Stimulated activated CD8-positive, alpha-beta memory T cell treated with anti-CD3 and anti-CD28 coated beads, Interleukin-4, amount 100 ng/mL, for 1 hour (primary cell): ENCODE measurements at places on chromosomes 4 and X.
A peak's percentile ranks its signal among the peaks of the same experiment; 100 is the strongest.

DNA sequence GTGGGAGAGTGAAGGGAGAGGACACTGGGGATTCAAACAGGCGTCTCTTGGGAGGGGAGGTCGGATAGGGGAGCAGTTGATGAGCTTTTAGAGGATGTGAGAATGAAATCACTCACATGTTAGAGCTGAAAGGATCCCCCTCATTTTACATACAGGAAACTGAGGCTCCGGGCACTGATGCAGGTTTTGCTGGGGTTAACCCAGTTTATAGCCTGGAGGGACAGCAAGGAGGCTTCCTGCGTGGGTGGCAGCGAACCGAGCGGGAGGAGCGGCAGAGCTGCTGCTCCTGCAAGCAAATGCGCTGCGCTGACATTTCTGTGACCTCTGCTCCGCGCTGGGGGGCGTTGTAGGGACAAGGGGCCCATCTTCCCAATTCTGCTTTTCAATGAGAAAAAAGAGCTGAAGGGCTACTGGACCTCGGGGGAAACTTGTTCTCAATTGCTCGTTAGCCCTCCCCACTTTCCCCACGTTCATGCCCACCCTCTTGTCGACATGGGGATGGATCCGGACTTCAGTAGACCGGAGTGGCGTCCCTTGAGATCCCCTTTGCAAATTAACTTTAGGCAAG is 1.2 kb upstream of the NEUROG2 start:
- DNase-seq = no peak

DNA sequence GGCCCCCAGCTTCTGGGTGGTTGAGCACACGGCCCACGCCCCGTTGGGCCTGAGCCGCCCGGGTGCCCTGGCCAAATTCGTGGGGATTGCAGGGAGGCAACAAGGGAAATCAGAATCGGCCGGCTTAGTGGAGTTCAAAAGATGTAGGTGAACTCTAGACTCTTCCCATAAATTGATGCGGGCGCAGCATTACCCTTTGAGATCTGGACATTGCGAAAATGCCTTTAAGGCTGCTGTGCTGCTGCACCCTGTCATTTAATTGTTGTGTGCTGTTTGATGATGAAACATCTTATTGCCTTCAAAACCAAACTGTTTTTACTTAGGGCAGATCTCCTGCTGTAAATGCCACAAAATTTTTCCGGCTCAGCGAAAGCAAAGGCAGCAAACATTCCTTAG is 409 bp upstream of the MPP1 start:
- no peak for DNase-seq

DNA sequence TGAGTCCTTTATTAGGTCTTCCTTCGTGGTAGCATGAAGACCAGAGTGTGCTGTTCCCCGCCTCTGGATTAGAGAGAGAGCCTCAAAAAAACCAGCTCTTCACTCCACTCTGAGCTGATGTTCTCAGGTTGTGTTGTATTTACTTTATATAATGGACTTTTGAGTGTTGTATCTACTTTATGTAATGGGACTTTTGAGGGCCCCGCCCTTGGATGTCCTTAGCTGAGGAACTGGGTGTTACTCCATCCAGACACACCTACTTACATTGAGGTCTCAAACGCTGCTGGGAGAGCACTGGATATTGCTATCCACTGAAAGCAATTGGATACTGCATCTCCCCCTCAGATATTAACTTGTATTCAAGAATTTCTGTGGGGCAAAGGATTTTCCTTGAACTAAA is 28.2 kb downstream of the ATP8A1 start:
- DNase-seq = no peak

- no peak for DNase-seq
Measured at GRCh38 chr4:14771504-14772175, 230.6 kb upstream of the CPEB2 start.

GRCh38 chr4:148004228-148004857 is 272.5 kb downstream of the ARHGAP10 start:
- no peak for DNase-seq

DNA sequence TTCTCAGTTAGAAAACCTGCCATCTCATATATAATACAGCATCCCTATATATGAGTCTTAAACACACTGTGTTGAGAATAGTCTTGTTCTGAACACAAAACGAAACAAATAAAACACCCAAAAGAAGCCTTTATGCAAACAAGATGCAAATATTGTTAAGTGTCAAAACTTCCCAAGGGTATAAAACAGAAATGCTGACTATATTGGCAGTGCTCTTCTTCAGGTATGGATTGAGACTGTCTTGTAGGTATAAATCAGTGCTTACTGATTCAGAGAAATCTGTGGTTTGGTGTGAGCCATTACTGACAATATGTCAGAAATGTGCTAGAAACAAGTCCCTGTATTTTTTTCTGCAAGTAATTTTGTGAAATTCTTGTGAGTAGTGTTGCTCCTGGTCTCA is 82.8 kb upstream of the CTSO start:
- DNase-seq = no peak

- no peak for DNase-seq
Measured at GRCh38 chrX:141405853-141406492, 163.7 kb upstream of the SPANXC start.

- DNase-seq = no peak
Measured at GRCh38 chr4:52477191-52477780, 181.8 kb downstream of the USP46 start.

- no peak for DNase-seq
Measured at GRCh38 chrX:9772943-9773342, 7.3 kb upstream of the GPR143 start.

DNA sequence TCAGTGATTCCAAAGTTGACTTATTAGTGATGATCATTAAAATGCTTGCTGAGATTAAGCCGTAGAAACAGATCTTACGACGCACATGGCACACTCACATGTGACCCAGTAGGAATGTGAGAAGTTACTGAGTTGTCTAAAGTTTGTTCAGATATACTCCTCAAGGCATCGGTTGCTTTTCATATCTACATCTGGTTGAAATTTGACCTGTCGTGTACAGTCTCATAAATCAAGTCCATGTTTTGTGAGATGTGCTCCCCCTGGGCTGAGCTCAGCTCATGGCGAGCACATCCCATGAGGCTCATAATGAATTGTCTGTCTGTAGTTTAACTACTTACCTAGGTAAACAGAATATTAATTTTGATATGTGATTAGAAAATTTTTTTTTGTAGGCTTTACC is 67.0 kb downstream of the TNIP2 start:
- no peak for DNase-seq

- DNase-seq = no peak
Measured at GRCh38 chrX:70434352-70434866, 10.2 kb upstream of the DLG3 start.

GRCh38 chrX:25597551-25597950 is 540.6 kb upstream of the MAGEB18 start:
- DNase-seq = no peak

GRCh38 chrX:37424000-37424429 is 74.9 kb downstream of the PRRG1 start:
- no peak for DNase-seq

GRCh38 chr4:152162331-152162697 is 373.6 kb downstream of the FBXW7 start:
- no peak for DNase-seq

GRCh38 chr4:8038719-8039251 is 99.1 kb upstream of the AFAP1 start:
- DNase-seq = no peak

DNA sequence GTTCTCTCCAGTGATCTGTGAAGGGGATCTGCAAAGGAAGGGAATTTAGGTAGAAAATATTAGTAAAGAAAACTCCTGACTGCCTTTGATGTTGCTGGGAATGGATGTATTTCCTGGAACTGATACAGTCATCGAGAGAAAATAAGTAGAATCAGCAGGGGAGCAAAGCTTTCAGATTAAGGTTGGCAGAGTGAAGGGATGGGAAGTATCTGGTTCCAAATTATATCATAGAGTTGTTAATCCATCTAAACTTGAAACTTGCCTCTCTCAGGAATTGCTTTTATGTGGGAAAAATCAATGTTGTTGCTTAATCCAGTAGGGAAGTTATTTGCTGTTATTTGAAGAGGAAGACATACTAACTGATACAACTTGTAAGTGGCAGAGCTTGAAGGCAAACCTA is 19.3 kb downstream of the EPHA5 start:
- no peak for DNase-seq

- no peak for DNase-seq
Measured at GRCh38 chr4:165462009-165462408, 83.2 kb downstream of the CPE start.

DNA sequence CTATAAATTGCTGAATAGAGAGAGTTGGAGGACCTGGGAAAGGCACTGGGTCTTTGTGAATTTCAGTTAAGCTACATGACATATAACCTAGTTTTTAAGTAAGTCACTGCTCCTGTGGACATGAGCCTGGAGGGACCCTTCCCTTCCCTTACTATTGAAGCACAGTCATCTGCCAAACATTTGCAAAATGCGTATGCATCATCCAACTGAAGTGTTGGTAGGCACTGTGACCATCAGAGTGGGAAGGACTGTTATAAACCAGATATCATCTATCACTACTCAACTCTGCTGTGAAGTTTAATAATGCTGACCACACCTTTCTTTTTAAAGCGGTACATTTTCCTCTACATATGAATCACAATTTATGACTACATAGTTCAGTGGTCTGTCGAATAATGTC is 5.2 kb downstream of the GABRA3 start:
- no peak for DNase-seq

- peak; percentile 68 for DNase-seq
Measured at GRCh38 chrX:12949927-12950656, 24.8 kb upstream of the TMSB4X start.

DNA sequence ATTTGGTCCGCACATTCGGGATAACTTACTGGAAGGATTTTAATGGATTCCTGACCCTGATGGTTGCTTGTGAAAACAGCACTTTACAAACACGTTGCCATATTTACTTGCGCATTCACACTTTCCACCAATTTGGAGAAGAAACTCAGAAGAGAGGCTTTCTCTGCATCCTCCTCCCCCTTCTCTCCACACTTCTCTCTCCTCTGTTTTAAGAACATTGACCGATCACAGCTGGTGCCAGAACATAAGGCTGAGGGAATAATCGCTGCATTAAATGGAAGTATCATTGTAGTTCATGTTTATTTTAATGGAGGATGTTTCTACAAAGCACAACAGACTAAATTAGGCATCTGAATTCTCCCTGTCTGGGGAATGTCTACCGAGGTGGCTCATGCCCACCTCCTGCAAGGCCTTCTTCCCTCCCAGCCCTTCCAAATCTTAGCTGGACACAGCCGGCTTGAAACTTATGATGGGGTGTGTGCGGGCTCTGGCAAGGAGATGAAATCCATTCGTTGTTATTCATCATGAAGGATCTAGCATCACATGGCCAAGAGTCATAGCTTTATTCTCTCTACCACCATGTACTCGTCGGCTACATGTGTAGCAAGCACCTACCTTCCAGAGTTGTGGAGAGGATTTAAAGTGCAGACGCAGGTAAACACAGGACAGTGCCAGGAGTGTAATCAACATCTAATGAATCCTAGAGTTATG is 204.1 kb downstream of the LDB2 start:
- DNase-seq = no peak

DNA sequence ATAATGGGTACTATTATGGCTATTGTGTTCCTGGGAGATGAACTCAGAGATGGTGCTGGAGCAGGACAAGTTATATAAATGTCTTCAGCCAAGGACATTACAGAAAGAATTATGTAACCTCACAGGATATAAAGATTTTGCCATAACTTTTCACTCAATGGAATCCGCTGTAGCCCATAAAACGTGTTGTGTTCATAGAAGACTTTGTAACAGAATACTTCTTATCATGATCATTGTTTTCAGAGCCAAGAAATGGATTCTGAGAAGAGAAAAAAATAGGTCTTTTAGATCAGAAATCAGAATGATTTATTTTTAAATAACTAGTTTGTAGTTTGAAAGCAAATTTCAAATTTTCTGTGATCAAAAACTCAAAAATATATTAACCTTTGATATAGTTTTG is 441.0 kb upstream of the TENM3 start:
- no peak for DNase-seq

DNA sequence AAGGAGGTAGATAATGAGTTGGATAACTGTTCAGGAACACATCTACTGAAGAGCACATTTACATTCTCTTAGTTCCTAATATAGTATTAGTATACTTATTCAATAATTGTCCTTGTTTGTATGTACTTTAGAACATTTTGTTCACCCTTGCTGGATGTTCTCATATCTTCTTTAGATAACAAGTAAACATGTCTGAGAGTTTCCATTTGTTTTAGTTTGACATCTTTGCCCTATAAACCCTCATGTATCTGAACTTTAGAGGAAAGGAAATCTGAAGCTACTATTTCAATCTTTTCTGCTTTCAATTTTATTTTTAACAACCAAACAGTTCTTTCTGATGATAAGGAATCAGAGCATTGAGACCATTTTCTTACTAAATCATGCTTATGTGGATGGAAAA is 518.6 kb downstream of the RPA4 start:
- no peak for DNase-seq

DNA sequence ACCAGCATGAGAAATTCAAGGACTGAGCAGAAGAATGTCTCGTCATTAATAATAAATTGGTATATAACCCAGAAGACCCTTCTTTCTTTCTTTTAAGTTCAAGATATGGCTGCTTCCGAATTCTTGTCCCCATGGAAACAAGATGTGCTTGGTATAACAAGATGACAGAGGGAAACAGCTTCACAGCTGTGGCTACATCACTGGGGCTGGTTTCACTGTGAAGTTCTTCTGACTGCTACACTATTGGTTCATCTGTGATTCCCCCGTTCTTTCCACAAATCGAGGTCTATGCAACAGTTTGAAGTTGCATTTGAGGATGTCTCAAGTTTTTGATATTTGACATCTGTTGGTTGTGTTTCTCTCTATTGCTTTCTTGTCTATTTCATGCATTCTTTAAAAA is 12.3 kb upstream of the DTHD1 start:
- DNase-seq = no peak

- no peak for DNase-seq
Measured at GRCh38 chrX:86047936-86048280, 550 bp upstream of the CHM start.

- DNase-seq = peak; percentile 47
Measured at GRCh38 chrX:3713225-3713936, at the start of gene PRKX. Gene PRKX, minus strand, starts transcription at chrX:3713649. Its CDS starts 396 bp downstream, at chrX:3713253.

DNA sequence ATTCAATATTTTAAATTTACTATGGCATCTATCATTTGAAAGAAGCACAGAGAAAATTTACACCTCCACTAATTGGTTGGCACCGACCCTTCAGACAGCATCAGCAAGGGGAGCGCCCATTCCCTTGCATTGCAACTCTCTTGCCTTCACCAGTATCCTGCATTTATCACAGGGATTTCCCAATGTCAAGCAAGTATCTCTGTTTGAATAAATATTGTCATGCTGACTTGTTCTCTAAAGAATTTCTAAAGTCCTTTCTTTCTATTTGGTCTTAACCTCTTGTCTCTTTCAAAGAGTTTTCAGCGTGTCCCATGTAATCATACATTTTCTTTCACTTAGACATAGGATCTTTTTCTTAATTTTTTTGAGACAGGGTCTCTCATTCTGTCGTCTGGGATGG is 10.4 kb downstream of the DCTD start:
- DNase-seq = no peak

- DNase-seq = no peak
Measured at GRCh38 chr4:84501721-84502267, 2.7 kb upstream of the NKX6-1 start.
